GM12892 (cell line): ENCODE measurements at places on chromosomes 12 and 14.
A peak's percentile ranks its signal among the peaks of the same experiment; 100 is the strongest.

GRCh38 chr12:124036657-124037109 lies 63.7 kb downstream of the ZNF664 start:
- peak; percentile 34 for DNase-seq

DNA sequence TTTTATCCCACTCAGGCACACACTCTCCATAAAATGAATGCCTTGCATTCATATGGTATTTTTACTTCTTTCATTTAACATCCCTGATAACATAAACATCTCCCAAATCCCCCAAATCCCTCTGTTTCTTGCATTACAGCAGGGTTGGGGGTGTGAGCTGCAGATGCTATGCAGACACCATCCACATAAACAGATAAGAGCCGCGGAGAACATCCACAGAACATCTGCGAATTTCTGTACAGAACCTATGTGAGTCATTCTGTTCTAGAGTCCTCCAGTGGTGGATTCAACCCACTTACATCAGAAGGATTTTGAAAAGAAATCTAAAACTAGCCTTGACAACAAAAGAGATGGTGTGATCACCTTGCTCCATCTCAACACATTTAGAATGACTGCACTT lies 20.3 kb downstream of the FBLN5 start:
- DNase-seq, result no peak

GRCh38 chr12:53059434-53060063 lies 9.7 kb downstream of the TNS2 start:
- DNase-seq, result no peak

DNA sequence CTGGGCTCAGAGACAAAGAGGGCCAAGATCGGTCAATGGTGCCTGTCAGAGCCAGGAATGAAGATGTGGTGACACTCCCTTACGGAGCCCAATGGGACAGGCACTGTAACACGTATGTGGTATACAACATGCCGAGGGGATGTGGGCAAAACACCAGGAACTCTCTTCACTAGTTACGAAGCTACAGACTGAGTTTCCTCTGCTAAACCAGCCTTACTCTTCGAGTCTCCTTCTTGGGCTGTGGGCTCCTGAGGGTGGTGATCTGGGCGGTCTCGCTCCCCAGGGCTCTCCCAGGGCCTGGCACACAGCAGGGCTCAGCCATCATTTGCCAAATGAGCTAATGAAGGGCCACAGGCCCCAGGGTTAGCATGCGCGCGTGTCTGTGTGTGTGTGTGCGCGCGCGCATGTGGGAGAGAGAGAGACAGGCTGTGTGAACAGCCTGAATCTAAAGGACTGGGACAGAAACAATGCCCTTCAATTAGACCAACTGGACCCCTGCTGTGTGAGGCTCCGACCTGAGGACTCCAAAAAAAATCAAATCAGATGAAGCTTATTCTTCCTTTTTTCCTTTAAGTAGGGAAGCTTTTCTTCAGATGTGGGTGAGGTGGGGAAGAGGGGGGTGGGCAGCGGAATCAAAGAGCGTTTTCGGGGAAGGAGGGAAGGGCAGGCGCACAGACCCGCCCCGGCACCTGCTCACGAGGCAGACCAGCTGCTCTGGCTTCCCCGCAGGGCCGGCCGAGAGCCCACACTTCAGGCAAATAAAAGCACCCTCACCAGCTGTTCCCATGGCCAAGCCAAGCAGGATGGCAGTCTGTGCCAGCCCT lies 42.5 kb downstream of the CCDC88C start:
- no peak for DNase-seq

- no peak for DNase-seq
Measured at GRCh38 chr14:77607741-77608302, 8.6 kb downstream of the SPTLC2 start.

- no peak for DNase-seq
Measured at GRCh38 chr12:116133149-116133548, 144.3 kb downstream of the MED13L start.

GRCh38 chr12:102481705-102482425 lies 1.5 kb upstream of the IGF1 start:
- DNase-seq, result no peak

- peak; percentile 46 for DNase-seq
Measured at GRCh38 chr12:4153343-4153892, 120.1 kb upstream of the CCND2 start.

DNA sequence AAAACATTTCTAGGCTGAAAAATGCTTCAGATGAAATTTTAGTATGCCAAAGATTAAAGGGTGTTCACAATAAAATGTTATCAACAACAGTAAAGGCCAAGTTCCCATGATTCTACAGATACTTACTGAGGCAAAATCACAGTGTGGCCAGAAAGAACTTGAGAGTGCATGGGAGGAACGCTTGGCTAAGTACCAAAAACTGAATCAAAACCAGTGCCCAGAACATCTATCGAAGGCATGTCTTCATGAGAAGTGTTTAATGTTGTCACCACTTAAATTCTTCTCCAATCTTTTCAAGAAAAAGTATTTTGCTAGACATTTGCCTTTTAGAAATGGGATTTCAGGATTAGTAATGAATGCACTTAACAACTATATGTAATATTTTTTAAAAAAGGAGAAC lies 41.5 kb downstream of the KIF21A start:
- no peak for DNase-seq

DNA sequence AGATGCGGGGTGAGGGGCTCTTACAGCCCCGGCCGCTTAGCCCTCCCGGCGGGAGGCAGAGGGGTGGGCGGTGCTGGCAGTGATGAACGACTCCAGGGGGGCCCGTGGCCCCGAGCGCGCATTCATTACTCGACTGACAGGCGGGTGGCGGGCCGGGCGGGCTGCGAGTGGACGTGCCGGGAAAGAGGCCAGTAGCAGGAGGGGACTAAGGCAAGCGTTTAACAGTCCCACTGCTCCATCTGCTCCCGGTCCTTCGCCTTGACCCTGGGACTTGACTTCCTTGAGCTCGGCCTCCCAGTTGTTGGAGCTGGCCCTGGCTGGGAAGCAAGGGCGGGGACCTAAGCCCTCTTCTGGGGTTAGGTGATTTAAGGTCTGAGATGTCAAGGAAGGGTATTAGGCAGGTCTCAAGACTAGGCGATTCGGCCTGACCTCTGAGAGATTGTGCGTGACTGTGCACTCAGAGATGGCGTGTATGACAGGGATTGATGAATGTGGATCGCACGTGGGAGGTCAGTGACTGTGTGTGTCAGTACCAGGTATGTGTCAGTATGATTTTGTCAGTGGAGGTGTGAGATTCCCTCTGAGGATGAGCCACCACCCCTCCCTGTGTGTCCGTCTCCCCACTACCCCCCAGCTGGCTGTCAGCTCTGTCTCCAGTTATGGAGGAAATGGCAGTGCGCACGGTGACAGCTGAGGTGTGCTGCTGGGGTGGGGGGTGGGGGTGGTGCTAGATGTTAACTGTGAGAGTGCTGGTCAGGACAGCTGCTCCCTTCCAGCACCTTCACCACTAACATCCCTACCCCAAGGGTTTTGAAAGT lies 3.6 kb upstream of the DNAJC22 start:
- no peak for DNase-seq

DNA sequence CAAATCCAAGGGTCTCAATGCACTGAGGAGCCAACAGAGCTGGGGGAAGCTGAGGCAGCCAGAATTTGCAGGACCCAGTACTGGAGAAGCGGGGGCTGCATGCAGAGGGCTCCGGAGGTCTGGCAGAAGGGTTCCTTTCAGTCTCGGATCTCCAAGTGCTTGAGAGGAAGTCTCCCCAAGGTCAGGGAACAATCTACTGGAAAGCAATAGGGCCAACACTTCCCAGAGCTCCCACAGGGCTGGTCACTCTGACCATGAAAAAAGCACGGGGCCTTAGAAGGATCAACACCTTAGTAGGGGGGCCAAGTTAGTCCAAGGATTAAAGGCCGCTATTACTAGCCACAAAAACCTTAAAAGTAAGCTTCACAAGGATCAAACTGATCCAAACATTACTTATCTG lies 31.7 kb downstream of the SPPL3 start:
- no peak for DNase-seq

DNA sequence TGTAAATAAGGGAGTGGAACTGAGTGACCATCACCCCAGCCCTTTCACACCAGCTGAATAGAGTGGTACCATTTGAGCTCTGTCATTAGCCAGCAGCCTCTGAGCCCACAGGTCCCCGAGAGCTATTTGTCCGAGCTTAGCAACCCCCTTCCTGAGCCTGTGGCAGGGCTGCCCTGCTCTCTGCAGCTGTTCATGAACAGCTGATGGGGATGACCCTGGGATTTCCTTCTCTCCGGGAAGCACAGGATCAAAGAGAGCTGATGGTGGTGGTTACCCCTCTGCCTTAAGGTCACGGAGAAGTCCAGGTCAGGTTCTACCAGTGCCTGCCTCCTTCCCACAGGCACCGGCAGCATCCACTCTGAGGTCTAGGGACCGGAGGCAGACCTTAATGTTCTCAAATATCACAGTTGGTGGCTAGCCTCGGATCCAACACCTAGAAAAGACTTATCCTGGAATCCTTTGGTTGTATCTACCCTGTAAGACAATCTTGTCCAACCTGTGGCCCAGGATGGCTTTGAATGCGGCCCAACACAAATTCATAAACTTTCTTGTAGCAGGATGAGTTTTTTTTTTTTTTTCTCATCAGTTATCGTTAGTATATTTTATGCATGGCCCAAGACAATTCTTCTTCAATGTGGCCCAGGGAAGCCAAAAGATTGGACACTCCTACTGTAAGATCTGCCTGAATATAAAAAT lies 81.1 kb downstream of the ESRRB start:
- DNase-seq, result no peak

DNA sequence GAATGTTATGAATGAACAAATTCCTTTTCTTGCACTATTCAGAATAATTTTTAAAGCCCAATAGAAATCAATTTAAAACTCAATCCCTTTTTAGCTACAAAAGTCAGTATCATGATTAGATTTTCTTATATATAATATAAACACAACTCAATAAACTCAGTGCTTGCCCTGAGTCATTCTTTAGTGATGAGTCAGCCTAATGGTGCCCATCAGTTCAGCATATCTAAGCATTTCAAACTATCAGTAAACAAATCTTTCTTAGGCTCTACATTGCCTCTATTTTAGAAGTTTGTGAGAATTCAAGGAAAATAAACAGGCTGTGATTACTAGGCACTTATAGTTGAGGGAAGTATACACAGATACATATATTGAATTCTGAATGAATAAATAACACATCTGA lies 179.6 kb downstream of the NELL2 start:
- no peak for DNase-seq

DNA sequence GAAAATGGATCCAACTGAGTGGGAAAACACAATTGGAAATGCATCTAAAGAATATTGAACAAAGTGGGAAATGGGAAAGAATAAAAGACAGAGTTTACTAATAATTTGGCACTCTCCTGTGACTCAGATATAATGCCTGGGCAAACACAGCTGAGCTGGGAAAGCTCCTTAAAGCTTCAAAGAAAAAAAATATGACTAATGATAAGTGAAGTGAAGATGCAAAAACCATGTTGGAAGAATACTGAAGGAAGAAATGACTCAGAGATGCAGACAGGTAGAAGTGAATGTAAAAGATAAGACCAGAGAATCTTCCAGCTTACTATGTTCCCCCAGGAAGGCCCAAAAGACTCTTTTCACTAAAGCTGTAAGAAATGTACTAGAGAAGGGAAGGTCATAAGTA lies 62.4 kb upstream of the FOXG1 start:
- DNase-seq, result no peak

- no peak for DNase-seq
Measured at GRCh38 chr14:100772607-100773165, 46.0 kb downstream of the DLK1 start.

- DNase-seq, result no peak
Measured at GRCh38 chr12:110193196-110193595, 69.0 kb downstream of the IFT81 start.

DNA sequence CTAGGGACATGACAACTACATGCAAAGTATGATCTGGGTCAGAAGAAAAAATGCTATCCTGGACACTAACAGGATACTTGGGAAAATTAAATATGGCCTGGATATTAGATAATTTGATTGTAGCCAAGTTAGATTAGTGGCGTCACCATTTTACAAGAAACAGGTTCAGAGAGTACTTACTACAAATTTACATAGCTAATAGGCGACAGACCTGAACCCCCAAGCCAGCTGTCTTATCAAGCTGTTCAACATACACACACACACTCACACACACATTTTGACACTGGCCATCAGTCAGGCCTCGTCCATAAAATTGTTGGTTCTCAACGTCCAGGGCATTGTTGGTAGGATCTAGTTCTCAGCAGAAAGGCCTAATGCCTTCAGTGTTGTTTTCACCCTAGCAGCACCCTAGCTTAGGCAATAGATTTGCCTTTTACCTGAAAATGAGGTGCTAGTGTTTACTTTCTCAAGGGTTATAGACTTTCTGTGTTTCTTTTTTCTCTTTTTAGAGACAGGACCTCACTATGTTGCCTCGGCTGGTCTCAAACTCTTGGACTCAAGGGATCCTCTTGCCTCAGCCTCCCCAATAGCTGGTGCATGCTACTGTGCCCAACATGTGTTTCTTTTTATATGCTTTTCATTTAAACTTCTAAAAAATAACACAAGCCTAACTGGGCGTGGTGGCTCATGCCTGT lies 3.3 kb upstream of the C14orf93 start:
- no peak for DNase-seq

DNA sequence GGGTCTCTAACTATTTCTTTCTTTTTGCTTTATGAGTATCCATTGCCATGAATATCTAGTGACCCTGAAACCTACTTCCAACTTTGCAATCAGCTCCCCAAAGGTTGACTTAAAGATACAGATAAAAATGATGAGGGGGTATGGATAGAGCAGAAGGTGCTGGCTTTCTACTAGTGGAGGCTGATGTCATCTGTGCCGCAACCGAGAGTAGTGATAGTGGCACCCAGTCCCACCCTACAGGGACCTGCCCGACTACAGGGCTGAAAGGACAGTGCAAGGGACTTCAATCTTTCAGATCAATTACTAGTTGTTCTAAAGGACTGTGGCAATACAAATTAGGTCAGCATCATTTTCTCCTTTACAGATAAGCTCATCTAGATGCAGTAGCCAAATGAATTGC lies 806.0 kb downstream of the VRK1 start:
- DNase-seq, result no peak

DNA sequence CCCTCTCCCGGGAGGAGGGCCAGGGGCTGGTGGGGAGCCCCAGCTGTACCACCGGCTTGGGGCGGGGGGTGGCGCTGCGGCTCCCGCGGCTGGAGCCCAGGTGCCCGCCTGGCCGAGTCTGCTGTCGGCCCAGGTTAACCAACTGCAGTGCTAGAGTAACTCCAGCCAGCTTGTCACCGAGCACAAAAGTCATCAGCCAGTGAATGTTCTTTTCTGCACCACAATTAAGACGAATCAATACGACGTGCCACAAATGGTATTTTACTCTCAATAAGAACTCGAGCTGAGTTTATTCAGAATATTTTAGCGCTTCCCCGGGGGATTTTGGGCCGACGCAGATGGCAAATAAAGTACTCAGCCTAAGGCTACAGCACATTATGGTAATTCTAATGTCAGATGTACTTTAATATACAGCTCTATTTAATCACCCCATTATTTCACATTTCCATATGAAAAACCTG lies 83.2 kb downstream of the BCL11B start:
- no peak for DNase-seq

DNA sequence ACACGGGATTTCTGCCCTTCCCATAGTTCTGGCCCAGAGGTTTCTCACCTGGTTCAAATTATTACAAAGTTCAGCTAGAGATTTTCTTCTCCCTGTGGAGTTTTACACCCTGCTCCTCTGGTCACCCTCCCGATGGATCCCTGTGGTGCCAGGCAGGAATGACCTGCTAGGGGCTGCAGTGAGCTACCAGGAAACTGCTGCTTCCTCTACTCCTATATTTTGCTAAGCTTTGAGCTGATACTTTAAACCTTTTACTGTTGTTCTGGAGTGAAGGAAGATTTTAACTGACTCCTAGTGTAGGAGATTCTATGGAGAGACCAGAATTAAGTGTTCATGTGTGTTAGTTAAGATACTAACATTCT lies 30.4 kb upstream of the LRIG3 start:
- no peak for DNase-seq

- no peak for DNase-seq
Measured at GRCh38 chr14:80522936-80523335, 311.6 kb upstream of the DIO2 start.
